ENCODE measurements at places on chromosomes 1 and 21.

DNA sequence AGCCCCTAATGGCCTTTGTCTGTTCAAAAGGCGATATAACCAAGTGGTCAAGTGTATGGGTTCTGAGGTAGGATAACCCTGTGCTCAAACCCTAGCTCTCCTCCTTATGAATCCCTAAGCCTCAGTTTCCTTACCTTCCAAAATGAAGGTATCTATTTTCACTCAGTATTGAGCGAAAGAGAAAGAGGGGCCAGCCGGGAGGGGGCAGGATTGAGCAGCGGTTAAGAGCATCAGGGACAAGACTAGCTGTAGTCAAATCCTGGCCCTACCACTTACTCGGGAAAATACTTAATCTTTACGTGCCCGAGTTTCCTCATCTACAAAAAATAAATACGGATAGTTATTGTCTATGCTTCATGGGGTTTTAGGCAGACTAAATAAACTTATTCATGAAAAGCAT is 25.7 kb downstream of the LY9 start:
- no peak for DNase-seq

DNA sequence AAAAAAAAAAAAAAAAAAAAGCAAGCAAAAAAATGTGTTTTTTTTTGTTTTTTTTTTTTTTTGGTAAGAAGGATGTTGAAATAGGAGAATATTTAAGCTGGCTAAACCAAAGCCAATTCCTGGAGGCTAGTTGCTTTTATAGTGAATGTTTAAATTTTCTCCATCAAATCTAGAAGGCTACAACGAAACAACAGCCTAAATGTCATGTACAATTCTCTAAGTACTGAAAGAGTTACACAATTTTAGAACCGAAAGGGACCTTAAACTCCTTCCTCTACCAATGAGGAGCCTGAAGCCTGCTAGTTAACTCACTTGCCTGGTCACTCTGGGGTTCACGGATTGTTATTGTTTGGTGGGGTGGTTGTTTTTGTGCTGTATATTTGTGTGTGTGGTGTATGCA is 3.5 kb downstream of the WLS start:
- DNase-seq = no peak

DNA sequence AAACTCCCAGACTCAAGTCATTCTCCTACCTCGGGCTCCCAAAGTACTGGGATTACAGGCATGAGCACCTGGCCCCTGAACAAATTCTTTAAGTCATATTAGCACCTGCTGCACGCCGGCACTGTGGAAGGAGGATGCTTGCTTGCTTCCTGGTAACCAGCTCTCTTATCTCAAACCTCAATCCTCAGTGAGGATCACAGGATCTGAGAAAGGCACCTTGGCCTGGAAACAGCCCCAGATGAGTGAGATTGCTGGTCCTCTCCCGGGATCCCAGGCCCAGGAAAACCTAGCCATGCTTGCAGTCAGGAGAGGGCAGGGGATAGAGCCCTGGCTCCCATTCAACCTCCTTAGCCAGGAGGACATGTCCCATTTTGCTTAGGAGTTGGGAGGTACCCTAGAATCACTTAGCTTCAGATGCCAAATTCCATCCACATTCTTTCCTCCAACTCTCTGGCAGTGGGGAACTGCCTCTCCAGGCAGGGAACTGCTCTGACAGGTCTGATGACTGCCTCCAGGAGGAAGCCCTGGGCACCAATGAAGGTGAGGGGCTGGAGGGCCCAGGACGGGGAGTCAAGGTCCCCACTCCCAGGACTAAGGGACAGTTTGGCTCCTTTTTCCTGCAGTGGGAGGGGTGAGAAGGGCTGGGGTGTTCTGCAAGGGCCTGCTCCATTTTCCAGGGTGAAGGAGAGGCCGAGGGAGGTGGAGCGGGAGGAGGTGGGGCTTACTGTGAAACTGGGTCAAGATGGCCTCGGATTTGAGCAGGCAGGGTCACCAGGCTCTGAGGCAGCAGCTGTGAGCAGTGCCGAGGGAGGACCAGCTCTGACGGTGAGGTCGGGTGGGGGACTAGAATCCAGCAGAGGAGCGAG is 9.5 kb downstream of the GPR37L1 start:
- DNase-seq = no peak

DNA sequence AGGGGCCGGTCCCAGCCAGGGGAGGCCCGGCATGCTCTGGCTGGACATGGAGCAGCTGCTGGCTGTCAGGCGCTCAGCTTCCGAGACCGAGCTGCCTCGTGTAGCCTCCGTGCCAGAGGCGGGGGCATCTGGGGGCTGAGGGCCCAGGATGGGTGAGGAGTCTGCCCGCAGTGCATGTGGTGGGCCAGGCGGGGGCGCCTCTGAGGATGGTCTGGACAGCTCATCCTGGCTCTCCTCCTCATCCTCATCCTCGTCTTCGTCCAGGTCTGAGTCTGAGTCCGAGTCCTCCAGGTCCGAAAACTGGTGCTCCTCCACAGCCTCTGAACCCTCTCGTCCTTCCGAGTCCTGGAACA is 28.9 kb upstream of the EDN2 start:
- DNase-seq = no peak

DNA sequence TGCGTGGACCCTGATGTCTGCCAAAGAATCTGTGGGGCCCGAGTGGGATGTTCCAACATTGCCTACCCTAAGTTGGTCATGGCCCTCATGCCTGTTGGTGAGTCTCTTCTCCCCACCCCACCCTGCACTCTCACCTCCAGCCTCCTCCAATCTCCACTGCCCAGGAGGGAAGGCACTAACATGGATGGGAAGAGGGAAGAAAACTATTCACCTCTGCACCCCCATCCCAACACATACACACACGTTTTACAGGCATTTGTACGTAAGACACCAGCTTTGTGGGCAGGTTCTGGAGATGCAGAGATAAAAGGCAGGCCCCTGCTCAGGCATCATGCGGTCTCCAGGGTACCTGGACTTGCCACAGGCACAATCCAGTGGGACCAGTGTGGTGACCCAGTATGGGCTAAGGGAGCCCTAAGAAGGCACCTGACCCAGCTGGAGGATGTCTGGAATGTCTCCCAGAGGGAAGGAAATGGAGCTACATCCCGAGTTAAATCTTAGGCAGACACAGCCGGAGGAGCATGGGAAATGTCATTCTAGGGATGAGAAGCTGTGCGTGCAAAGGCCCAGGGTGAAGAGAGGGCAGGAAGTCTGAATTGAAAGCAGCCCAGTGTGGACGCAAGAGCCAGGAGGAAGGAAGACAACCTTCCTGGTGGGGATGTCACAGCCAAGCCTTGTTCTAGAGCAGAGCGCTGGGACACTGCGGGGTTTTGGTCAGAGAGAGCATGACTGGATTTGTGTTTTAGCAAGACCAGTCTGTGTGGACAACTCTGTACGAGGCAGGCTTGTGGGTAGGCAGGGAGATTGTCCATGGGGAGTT is 11.4 kb downstream of the SLC5A9 start:
- no peak for DNase-seq

- peak; percentile 18 for DNase-seq
Observed at GRCh38 chr21:44892536-44893277, 19.2 kb upstream of the PTTG1IP start.

GRCh38 chr1:8651236-8651890 is 166.1 kb downstream of the RERE start:
- no peak for DNase-seq

DNA sequence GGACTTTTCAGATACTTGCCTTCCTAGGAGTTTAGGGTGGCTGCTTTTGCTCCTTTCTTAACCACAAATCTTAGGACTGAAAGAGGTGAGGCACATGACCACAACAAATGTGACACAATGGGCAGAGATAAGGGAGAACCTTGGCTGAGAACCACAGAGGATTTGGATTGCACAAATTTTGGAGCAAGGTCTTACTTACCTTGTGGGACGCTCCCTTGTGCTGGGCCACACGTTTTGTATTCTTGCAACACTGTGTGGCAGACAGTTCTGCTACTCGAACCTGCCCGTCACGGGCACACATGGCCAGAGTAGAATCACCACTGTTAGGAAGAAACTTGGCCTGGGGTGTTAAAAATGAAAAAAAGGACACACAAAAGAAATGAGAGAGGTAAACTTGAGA is 23.9 kb downstream of the DCAF8 start:
- no peak for DNase-seq

- DNase-seq = no peak
Observed at GRCh38 chr1:160204526-160205241, 500 bp upstream of the PEA15 start.

DNA sequence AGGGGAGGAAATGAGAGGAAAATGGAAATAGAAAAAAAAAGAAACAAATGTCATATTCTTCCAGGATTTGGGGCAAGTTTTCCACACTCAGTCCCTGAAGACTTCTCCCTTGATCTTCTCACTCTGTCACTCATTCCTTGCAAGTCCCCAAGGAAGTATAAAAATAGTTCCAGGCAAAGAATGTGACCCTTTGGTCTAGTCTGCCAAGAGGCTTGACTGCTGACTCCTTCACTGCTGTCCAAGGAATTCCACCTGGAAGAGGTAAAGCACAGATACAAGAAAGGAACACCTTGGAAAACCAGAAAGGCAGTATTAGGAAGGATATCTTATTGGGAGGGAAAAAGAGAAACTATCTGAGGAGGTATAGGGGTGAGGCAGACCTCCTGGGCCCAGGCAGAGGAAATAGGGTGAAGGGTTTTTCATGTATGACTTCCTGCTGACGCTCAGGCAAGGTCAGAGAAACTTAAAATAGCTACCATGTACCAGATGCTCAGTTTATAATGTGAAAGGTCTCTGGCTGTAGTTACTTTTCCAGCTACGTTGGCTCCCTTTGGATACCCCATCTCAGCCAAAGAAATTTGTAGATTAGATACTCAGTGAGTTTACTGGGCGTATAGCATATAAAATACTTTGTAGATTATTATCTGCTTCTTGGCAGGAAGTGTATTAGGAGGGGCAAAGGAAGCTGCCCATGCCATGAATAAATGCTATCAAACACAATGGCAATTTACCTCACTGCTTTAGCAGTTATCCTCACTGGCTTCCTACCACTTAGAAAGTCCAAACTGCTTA is 2.0 kb upstream of the GJA5 start:
- DNase-seq = no peak

GRCh38 chr1:89945852-89946476 is 48.9 kb upstream of the ZNF326 start:
- DNase-seq = no peak

DNA sequence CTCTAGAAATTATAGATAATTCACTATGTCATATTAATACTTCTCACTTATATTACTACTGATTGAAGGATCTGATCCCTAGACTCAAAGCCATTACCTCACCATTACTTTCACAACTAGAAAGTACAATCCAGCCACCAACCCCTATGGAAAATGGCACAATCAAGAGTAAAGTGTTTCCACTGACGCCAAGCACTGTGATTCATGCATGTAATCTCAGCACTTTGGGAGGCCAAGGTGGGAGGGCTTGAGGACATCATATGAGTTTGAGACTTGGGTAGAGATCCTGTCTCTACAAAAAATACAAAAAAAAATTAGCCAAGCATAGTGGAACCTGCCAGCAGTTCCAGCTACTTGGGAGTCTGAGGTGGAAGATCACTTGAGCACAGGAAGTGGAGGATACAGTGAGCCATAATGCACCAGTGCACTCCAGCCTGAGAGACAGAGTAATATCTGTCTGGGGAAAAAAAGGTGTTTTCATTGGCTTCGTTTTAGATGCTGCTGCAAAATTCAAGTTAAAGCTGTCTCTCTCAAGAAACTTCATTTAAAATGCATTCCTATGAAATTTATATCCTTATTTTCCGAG is 126.5 kb downstream of the AKT3 start:
- DNase-seq = no peak

DNA sequence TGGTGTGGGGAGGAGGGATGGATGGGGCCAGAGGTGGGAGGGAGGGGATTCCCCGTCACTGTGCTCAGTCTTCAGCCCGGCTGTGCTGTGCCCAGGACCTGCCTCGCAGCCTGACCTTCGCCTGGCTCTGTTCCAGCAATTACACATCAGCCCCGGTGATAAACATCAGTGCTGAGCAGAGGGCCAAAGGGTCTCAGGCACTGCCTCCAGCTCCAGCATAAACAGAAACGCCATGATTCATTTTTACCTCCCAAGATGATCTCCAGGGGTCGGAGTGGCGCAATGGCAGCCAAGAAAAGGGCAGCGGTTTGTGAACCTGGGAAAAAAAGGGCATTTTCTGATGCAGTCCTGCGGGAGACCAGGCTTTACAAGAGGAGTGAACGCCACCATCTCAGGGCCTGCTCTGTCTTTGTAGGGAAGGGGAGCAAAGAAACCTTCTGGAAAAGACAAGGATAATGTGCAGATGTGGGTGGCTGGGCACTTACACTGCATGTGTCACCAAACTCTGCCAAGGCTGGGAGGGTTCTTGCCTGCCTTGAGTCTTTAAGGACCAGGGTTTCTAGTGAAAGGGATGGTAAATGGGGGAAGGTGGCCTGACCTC is 28.1 kb downstream of the SHISA4 start:
- DNase-seq = no peak

DNA sequence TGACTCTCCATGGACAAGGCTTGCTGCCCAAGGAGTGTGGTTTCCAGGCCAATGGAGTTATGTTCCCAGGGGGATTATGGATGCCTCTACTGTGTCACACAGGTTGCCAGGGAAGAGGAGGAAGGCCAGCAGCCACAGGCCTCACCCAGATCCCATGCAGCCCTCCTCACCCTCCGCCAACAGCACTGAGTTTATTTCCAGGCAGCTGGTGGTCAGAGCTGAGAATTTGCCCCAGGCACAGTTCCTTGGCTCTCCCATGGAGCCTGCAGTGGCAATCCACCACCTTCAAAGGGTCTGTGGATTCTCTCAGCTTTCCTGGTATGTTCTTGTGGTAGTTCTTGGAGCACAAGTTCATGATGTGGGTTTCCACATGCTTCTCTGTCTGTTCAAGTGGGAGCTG is 79.2 kb downstream of the NTNG1 start:
- no peak for DNase-seq

- no peak for DNase-seq
Observed at GRCh38 chr1:28893403-28894102, 20.8 kb upstream of the EPB41 start.

GRCh38 chr21:22791376-22791775 is 1793.2 kb downstream of the NCAM2 start:
- DNase-seq = no peak

GRCh38 chr1:30315185-30315960 is 408.0 kb downstream of the MATN1 start:
- no peak for DNase-seq

GRCh38 chr1:187787736-187788135 is 959.0 kb downstream of the PLA2G4A start:
- DNase-seq = no peak

Data from NCI-H1930 (cell line).